Astrocyte (in vitro differentiated cells and primary cell): ENCODE measurements at places on chromosomes 4 and X. TPM values are rescaled to one million over a fixed set of nuclear protein-coding genes. Genes with fewer than 3 reads are reported as not detected.

CWH43 gene
- total RNA-seq: not detected in 2 replicates

ASB9 gene
- 0.27 TPM in 1 of 2 replicates, not detected in the other for total RNA-seq

DNA sequence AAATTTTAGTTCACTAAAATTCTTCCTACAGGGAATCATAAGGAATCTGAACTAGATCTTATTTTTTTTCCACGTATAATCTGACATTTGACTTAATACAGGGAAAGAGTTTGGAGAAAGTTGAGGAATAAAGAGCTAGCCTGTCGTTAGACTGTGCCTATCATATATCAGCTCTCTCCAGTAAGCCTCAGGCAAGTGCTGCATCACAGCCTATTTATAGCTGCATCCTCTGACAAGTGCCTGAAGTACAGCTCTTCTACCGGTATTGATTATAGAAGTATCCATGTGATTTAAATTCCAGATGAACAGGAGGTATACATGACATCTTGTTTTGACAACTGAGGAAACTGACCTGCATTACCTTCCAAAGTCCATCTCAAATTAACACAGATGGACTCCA, 248.9 kb downstream of the TLL1 start:
- no peak for DNase-seq

GRCh38 chr4:127503111-127503510, 129.6 kb upstream of the INTU start:
- peak; percentile 49 for DNase-seq

- DNase-seq: no peak
Observed at GRCh38 chrX:152869972-152870371, 27.9 kb upstream of the ZNF185 start.

DNA sequence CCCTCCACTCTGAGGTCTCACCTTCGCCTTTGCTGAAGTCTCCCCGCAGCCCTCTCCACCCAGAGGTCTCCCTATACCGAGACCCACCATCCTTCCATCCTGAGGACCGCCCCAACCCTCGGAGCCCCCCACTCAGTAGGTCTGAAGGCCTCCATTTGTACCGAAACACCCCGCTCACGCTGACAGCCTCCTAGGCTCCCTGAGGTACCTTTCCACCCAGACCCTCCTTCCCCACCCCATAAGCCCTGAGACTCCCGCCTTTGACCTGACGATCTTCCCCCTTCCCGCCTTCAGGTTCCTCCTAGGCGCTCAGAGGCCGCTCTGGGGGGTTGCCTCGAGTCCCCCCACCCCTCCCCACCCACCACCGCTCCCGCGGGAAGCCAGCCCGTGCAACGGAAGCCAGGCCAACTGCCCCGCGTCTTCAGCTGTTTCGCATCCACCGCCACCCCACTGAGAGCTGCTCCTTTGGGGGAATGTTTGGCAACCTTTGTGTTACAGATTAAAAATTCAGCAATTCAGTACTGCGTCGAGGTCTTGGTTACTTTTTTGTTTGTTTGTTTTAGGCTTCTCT, 5.0 kb downstream of the SOD3 start:
- DNase-seq: no peak

DNA sequence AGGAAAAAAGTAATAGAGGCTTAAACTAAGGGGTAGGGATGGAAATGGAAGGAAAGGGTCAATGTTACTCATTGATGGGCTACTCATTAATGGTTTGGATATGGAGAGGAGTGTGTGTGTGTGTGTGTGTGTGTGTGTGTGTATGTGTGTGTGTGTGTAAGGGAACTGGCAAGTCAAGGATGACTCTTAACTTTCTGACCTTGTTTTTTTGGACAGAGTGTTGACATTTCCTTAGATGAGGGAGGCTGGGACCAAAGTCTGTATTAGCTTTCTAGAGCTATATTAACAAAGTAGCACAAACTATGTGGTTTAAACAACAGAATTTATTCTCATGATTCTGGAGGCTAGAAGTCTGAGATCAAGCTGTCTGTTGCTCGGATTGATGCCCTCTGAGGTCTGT, 202.7 kb downstream of the GBA3 start:
- DNase-seq: no peak

DNA sequence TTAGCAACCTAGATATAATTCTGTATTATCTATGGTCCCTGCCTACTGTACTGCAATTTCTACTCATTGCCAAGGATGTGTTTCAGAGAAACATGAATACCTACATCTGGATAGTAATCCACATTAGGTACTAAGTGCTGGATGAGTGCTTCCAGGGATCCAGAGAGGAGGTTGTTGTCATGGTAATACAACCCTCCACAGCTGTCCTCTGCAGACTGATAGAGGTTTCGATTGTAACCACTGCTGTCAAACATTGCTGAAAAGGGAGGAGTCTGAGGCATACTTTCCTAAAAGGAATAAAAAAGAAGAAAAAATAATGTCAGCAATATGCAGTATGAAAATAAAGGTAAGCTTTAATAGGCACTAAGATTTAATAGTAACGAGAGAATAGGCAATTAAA, 12.5 kb downstream of the RASGEF1B start:
- DNase-seq: no peak

- DNase-seq: peak; percentile 86
Observed at GRCh38 chrX:42746606-42747005, 31.4 kb downstream of the PPP1R2C start.

- no peak for DNase-seq
Observed at GRCh38 chr4:38539501-38539900, 124.5 kb upstream of the KLF3 start.

DNA sequence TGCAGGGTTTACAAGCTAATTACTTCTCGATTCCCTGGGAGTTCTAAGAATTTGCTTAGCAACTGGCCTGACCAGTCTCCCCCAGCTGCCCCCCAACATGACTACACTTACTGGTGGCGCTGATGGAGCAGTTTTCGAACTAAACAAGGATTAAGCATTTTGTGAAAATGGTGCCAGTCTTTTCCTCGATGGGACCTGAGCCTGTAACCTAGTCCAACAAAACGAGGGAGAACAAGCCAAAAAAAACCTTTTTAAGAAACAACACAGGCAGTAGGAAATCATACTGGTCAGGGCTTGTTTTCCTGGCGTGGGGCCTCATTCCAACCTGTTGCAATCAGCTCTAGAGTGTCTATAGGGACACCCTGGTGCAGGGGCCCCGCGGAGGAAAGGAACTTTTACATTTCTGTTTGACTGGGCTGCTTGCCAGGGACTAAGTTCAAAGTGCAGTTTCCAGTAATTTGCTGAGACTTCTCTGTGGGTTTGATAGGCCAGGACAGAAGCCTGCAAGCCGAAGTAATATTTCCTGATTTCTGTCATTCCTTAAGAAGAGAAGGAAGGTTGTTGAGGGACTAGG, 158.7 kb downstream of the SPRY1 start:
- peak; percentile 87 for DNase-seq
